ENCODE measurements at places on chromosomes 2 and 18. TPM values are rescaled to one million over a fixed set of nuclear protein-coding genes. Genes with fewer than 3 reads are reported as not detected.

DPP10 gene
- total RNA-seq, result 0.06 TPM

POMC gene
- 4.5 TPM for total RNA-seq

KIAA2012 gene
- total RNA-seq, result not detected

FAP gene
- 0.14 TPM for total RNA-seq

UNC50 gene
- 35.3 TPM for total RNA-seq

STARD6 gene
- 1.9 TPM for total RNA-seq

ELOA2 gene
- total RNA-seq, result not detected

NGEF gene
- total RNA-seq, result 4.2 TPM

ESCO1 gene
- 10.3 TPM for total RNA-seq

SIGLEC15 gene
- 9.4 TPM for total RNA-seq

GALNT3 gene
- total RNA-seq, result 28.7 TPM

PIKFYVE gene
- total RNA-seq, result 10.8 TPM

TDRD15 gene
- total RNA-seq, result not detected

MALL gene
- 35.7 TPM for total RNA-seq

TUBA3E gene
- total RNA-seq, result not detected

OR6B2 gene
- total RNA-seq, result not detected

NCK2 gene
- 56.8 TPM for total RNA-seq

TBR1 gene
- not detected for total RNA-seq

ACMSD gene
- 0.29 TPM for total RNA-seq

UGT1A6 gene
- total RNA-seq, result 5.1 TPM

HOXD4 gene
- total RNA-seq, result 28.0 TPM

KLHL14 gene
- total RNA-seq, result 3.0 TPM

INHBB gene
- 0.87 TPM for total RNA-seq

CRYGC gene
- not detected for total RNA-seq

KCNIP3 gene
- total RNA-seq, result 10.4 TPM

SIX3 gene
- total RNA-seq, result not detected

OXER1 gene
- not detected for total RNA-seq

HNMT gene
- total RNA-seq, result 20.2 TPM

Data from epithelial cell of proximal tubule (primary cell).